H7 (cell line): ENCODE measurements at places on chromosomes 11 and 22. TPM values are rescaled to one million over a fixed set of nuclear protein-coding genes. Genes with fewer than 3 reads are reported as not detected.

The JAML gene
- not detected in 2 replicates for total RNA-seq

The OR5T1 gene
- not detected in 2 replicates for total RNA-seq

DNA sequence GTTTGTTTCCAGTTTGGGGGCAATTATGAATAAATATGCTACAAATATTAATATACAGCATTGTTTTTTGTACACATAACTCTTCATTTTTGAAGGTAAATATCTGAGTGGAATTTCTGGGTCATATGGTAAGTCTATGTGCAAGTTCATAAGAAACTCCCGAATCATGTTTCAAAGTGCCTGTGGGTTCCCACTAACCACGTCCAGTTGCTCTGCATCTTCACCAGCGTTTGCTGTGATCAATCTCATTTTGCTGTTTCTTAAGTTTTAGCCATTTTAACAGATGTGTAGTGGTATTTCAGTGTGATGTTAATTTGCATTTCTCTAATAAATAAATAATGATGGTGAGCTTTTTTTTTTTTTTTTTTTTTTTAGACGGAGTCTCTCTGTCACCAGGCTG is 14.2 kb upstream of the CSRP3 start:
- DNase-seq, result no peak

The OR8D4 gene
- not detected in 2 replicates for total RNA-seq

- no peak for DNase-seq
Observed at GRCh38 chr11:93840981-93841380, 9.4 kb downstream of the VSTM5 start.
